ENCODE measurements at places on chromosomes 7 and 10.

GRCh38 chr7:156612930-156613329 lies 27.6 kb upstream of the RNF32 start:
- DNase-seq, result no peak
- H3K4me1 ChIP-seq, result peaks cover 23% of the 10 kb centered on the region
- H3K27me3 ChIP-seq, result peaks cover 20% of the 10 kb centered on the region
- no peaks in the 10 kb centered on the region for H3K36me3 ChIP-seq
- no peak overlapping the region for H3K4me3 ChIP-seq
- H3K27ac ChIP-seq, result no peak overlapping the region

GRCh38 chr10:127500127-127500526 lies 49.0 kb upstream of the NPS start:
- no peaks in the 10 kb centered on the region for H3K36me3 ChIP-seq
- H3K27ac ChIP-seq, result no peak overlapping the region
- no peaks in the 10 kb centered on the region for H3K4me1 ChIP-seq
- DNase-seq, result no peak
- H3K27me3 ChIP-seq, result peaks cover 5% of the 10 kb centered on the region

GRCh38 chr10:78236416-78237015 lies 202.9 kb downstream of the RPS24 start:
- H3K27me3 ChIP-seq, result no peaks in the 10 kb centered on the region
- peaks cover 13% of the 10 kb centered on the region for H3K4me1 ChIP-seq
- H3K36me3 ChIP-seq, result no peaks in the 10 kb centered on the region

DNA sequence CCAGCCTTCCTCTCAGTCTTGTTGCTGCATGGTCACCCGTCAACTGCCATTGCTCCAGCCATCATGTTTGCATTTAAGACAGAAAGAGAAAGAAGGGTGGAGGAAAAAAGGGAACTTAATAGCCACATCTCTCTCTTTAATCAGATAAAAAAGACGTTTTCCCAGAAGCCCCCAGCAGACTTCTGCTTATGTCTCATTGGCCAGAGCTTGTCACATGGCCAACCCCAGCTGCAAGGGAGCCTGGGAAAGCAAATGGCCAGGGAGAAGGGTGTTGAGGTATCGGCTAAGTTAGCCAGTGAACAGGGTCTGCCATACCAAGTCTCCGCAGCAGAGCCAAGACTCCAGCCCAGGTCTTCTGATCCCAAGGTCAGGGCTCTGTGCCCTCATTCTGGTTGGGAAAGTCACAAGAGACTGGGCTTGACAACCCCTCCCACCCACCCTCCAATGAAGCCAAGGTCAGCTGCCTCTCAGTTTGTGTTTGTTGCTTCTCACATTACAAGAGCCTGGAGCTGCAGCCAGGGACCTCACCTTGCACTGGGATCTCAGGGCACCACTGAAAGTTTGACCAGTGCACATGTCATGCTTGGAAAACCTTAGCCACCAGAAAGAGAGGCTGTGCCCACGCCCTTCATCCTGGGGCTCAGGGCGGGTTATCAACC lies 80.3 kb upstream of the LYZL2 start:
- H3K27ac ChIP-seq, result no peak overlapping the region
- H3K4me3 ChIP-seq, result no peak overlapping the region
- no peaks in the 10 kb centered on the region for H3K27me3 ChIP-seq
- no peak for DNase-seq
- peaks cover 4% of the 10 kb centered on the region for H3K36me3 ChIP-seq

DNA sequence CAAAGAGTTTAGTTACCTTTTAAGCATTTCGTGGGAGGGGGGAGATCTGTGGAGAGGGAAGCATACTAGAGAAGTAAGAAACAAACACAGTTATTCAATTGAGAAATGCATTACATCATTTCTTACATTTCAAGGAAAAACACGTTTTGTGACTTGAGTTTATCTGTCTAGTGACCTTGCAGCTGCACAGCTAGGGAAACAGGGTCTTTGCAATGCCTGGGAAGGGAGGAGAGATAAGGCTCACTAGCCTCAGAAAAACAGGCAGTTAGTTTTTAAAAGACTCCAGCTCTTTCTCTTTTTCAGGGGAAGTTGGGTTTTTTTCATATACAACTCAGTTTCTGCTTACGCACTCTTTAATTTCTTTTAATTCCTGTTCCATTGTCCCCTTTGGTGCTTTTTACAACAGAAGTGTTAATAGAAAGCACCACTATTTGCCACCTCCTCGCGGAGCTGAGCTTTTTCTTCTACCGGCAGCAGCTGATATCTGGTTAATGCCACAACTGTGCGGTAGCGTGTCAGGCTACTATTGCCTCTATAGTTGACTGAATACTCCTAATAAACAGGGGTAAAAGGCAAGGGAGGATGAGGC lies 5.6 kb downstream of the CYP3A43 start:
- no peak overlapping the region for H3K27ac ChIP-seq
- no peaks in the 10 kb centered on the region for H3K4me1 ChIP-seq
- DNase-seq, result no peak
- peaks cover 15% of the 10 kb centered on the region for H3K27me3 ChIP-seq

DNA sequence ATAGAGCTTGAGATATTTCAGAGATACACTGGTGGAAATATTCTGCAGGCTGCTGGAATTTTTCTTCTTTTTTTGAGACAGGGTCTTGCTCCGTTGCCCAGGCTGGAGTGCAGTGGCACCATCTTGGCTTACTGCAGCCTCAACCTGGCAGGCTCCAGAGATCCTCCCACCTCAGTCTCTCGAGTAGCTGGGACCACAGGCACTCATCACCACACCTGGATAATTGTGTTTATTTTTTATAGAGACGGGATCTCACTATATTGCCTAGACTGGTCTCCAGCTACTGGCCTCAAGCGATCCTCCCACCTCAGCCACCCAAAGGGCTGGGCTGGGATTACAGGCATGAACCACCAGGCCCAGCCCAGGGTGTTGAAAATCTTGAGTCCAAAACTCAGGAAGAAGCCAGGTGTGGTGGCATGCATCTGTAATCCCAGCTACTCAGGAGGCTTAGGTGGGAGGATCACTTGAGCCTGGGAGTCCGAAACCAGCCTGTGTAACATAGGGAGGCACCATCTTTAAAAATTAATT lies 55.7 kb upstream of the FOXK1 start:
- H3K36me3 ChIP-seq, result no peaks in the 10 kb centered on the region
- H3K4me3 ChIP-seq, result no peak overlapping the region
- H3K27ac ChIP-seq, result no peak overlapping the region
- no peak for DNase-seq
- peaks cover 2% of the 10 kb centered on the region for H3K4me1 ChIP-seq
- H3K27me3 ChIP-seq, result no peaks in the 10 kb centered on the region

DNA sequence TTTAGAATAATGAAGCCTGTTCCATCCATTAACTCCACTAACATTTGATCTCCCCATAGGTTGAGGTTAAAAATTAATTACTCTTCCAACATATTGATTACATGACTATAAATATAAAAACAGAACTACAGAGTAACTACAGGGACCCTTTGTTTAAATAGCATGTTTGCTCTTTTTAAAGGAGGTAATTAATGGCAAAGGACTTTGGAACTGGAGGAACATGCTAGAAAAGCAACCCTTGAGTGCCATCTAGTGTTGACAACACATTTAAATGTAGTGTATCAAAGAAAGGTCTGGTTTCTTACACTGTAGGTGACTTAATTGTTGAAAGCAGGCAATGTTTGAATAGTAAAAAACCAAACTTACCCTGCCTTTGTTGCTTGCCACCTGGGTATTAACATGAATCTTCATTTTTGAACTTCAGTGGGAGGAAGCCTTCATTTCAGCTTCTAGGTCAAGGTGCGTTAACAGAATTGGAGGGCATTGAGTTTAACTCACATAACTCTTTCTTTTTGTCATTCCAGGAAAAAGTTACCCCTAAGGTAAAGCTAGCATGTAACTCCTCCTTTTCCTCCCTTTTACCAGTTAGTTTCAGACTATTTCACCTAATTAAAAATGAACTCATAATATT lies 52.6 kb upstream of the CAPZA2 start:
- H3K4me1 ChIP-seq, result no peaks in the 10 kb centered on the region
- DNase-seq, result peak; percentile 17
- H3K4me3 ChIP-seq, result no peak overlapping the region
- no peaks in the 10 kb centered on the region for H3K27me3 ChIP-seq

DNA sequence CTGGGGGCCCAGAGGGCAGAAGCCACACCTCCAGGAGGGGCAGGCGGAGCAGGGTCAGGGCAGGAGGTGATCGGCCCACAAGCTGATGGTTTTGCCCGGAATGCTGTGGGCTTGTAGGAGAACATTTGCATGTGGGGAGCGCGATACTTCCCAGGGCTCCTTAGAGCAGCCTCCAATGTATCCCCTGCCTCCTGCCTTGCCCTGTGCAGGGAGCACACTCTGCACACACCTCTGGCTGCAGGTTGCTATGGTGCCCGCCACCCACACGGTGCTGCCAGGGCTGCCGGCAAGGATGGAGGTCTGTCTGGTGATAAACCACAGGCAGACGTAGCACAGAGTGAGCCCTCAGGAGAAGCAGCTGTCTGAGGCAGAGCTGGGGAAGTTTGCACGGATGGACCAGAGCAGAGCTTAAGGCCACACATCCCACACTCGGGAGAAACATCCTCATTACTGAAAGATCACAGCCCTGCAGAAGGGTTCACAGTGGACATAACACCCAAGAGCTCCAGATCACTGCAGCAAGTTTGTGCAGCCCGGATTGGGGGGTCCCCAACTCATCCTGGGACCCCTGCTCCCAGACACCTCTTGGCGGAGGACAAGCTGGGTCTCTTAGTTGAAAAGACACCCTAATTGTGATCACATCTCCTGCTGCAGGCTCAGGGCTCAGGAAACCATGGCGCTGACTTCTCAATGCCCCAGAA lies 41.8 kb downstream of the VIPR2 start:
- H3K36me3 ChIP-seq, result peaks cover 5% of the 10 kb centered on the region
- peaks cover 4% of the 10 kb centered on the region for H3K4me1 ChIP-seq
- DNase-seq, result no peak
- no peaks in the 10 kb centered on the region for H3K27me3 ChIP-seq

- peaks cover 3% of the 10 kb centered on the region for H3K36me3 ChIP-seq
- H3K27ac ChIP-seq, result no peak overlapping the region
- H3K27me3 ChIP-seq, result no peaks in the 10 kb centered on the region
- no peak overlapping the region for H3K4me3 ChIP-seq
- DNase-seq, result no peak
- peaks cover 8% of the 10 kb centered on the region for H3K4me1 ChIP-seq
Observed at GRCh38 chr7:116403265-116403664, 96.3 kb upstream of the CAV2 start.

GRCh38 chr10:123967626-123968243 lies 76.1 kb upstream of the CPXM2 start:
- DNase-seq, result peak; percentile 88
- no peak overlapping the region for H3K4me3 ChIP-seq
- H3K27me3 ChIP-seq, result peaks cover 87% of the 10 kb centered on the region
- H3K4me1 ChIP-seq, result peaks cover 2% of the 10 kb centered on the region

GRCh38 chr7:128113839-128114238 lies 82.6 kb upstream of the LRRC4 start:
- H3K27ac ChIP-seq, result no peak overlapping the region
- DNase-seq, result no peak
- H3K27me3 ChIP-seq, result peaks cover 3% of the 10 kb centered on the region
- no peaks in the 10 kb centered on the region for H3K36me3 ChIP-seq

- H3K4me3 ChIP-seq, result peak overlapping the region; percentile 29
- H3K27ac ChIP-seq, result peak overlapping the region; percentile 90
- peaks cover 2% of the 10 kb centered on the region for H3K36me3 ChIP-seq
- no peaks in the 10 kb centered on the region for H3K27me3 ChIP-seq
- no peak for DNase-seq
Observed at GRCh38 chr7:37247861-37248260, 200.8 kb downstream of the ELMO1 start.

GRCh38 chr10:76036111-76036940 lies 604.9 kb downstream of the LRMDA start:
- peak overlapping the region; percentile 81 for H3K4me3 ChIP-seq
- H3K36me3 ChIP-seq, result peaks cover 6% of the 10 kb centered on the region
- no peak overlapping the region for H3K27ac ChIP-seq
- peaks cover 5% of the 10 kb centered on the region for H3K27me3 ChIP-seq
- peak; percentile 77 for DNase-seq

DNA sequence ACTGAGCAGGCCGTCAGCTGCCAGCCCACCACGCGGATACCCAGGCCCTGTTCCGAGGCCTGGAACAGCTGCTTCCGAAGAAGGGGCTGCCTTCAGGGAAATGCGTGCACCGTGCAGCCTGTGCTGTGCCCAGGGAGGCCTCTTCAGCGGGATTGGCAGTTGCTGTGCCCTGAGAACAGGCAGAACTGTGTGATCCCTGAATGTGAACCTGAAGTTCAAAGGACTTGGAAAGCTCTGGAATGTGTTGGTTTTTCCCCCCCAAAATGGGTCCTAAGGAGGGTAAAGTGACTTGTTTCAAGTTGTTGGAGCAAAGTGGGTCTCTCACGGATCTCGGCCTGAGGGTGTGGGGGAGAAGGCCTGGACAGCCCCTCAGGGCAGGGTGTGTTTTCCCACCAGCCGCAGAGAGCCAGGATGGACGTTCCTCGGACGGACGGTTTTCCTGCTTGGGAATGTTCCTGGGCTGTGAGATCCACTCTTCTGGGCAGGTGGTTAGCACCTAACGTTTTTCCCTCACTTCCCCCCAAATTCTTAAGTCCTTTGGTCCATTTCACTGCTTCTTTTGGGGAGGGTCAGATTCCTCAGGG lies 2.1 kb downstream of the SPRN start:
- peaks cover 27% of the 10 kb centered on the region for H3K27me3 ChIP-seq
- DNase-seq, result no peak
- peak overlapping the region; percentile 47 for H3K4me3 ChIP-seq
- no peak overlapping the region for H3K27ac ChIP-seq
- peaks cover 5% of the 10 kb centered on the region for H3K36me3 ChIP-seq

GRCh38 chr10:113073549-113074189 lies 123.6 kb downstream of the TCF7L2 start:
- no peak overlapping the region for H3K27ac ChIP-seq
- no peak for DNase-seq
- H3K4me1 ChIP-seq, result peaks cover 28% of the 10 kb centered on the region
- H3K27me3 ChIP-seq, result no peaks in the 10 kb centered on the region
- H3K36me3 ChIP-seq, result peaks cover 7% of the 10 kb centered on the region

- peaks cover 25% of the 10 kb centered on the region for H3K4me1 ChIP-seq
- no peak for DNase-seq
- no peaks in the 10 kb centered on the region for H3K36me3 ChIP-seq
- no peaks in the 10 kb centered on the region for H3K27me3 ChIP-seq
- H3K27ac ChIP-seq, result no peak overlapping the region
Observed at GRCh38 chr10:30557884-30558283, 71.7 kb downstream of the LYZL2 start.

DNA sequence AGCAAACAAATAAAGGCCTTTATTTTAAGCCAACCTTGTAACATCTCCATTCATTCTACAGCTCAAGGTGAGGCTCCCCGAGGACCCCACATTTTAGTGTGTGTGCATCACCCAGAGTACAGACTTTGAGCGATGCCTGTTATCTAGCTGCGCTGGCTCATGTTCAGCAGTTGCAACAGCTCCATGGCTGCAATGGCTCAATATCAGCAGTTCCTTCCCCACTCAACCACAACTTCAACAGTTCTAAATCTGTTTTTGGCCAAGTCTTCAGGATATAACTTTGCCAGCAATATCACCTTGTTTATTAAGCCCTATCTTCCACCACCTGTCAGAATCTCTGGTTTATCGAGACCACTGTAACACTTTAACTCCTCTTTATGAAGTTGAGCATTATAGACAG lies 95.8 kb downstream of the WNT2 start:
- no peak overlapping the region for H3K27ac ChIP-seq
- H3K27me3 ChIP-seq, result no peaks in the 10 kb centered on the region
- H3K36me3 ChIP-seq, result peaks cover 36% of the 10 kb centered on the region
